ENCODE measurements at places on chromosomes 12 and 14. TPM values are rescaled to one million over a fixed set of nuclear protein-coding genes. Genes with fewer than 3 reads are reported as not detected.

IL22 gene
- polyA plus RNA-seq, result not detected

GRCh38 chr14:49408187-49408933 is 177.8 kb downstream of the RPS29 start:
- no peak for DNase-seq

GRCh38 chr12:117836476-117836875 is 132.3 kb downstream of the KSR2 start:
- no peak for DNase-seq

ANKRD33 gene
- polyA plus RNA-seq, result 0.10 TPM

- no peak for DNase-seq
These were observed 85.7 kb downstream of the MYRFL start for GRCh38 chr12:69910694-69911093.

PIK3C2G gene
- 0.08 TPM for polyA plus RNA-seq

- no peak for DNase-seq
These were observed 16.7 kb downstream of the CLSTN3 start for GRCh38 chr12:7146906-7147305.

DNA sequence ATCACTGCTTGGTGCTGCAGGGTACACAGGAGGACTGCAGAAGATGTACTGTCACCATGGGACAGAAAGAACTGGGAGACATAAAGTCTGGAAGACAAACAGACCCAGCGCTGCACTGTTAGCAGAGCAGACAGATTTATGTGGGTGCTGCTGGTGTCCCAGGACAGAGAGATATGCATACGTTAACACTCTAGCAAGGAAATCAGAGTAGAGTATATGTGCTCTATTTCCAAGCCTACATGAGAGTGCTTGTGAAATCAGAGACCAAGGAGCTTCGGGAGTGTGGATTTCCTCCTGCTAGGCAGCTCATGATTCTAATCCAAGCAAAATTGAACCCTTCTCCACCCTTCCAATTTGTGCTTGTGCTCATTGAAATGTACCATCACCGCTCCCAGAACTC is 416.5 kb downstream of the VRK1 start:
- DNase-seq, result no peak

LRTM2 gene
- polyA plus RNA-seq, result 0.81 TPM

Data from forelimb muscle (tissue), 1 donor.